Hematopoietic multipotent progenitor cell treated with erythropoietin and hydrocortisone succinate and interleukin-3 and kit ligand, for 15 days (in vitro differentiated cells): ENCODE measurements at places on chromosomes 6 and 20.

GRCh38 chr6:53411451-53411850, 62.7 kb upstream of the ELOVL5 start:
- DNase-seq, result no peak

DNA sequence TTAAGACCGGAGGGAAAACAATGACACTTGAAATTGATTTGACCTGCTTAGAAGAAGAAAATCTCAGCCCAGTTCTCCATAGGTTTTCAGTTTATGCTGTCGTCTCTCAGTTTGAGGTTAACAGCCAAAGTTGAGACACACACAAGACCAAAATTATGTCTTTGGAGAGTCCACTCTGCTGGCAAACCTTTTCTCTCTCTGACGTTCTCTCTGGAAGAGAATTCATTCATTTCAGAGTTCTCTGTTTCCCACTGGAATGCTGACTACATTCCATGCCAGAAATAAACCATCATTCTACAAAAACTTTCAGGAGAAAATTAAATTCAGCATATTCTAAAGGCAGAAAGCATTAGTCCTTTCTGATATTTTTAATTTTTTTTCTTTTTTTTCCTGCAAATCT, 155.2 kb downstream of the TFAP2A start:
- no peak for DNase-seq

GRCh38 chr20:62671765-62672164, 29.5 kb downstream of the SLCO4A1 start:
- DNase-seq, result no peak

GRCh38 chr20:4234128-4234527, 218.8 kb upstream of the RNF24 start:
- DNase-seq, result no peak

DNA sequence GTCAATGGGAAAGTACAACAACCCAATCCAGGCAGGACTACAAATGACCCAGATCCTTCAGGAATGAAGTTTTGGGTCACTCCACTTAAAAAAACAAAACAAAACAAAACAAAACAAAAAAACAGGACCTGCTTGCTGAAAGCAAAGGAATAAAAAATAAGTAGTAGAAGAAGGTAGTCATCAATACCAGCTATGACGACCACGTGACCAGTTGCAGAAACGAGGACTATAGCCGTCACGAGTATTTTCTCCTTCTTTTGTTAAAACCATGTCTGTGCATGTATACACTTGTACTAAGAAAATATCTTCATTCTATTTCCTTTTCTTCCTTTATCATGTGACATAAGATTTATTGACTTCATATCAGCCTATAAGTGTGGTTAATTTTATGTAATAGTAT, 308.4 kb upstream of the DEFB112 start:
- no peak for DNase-seq

GRCh38 chr20:8795404-8795803, 273.5 kb upstream of the PLCB4 start:
- DNase-seq, result no peak

DNA sequence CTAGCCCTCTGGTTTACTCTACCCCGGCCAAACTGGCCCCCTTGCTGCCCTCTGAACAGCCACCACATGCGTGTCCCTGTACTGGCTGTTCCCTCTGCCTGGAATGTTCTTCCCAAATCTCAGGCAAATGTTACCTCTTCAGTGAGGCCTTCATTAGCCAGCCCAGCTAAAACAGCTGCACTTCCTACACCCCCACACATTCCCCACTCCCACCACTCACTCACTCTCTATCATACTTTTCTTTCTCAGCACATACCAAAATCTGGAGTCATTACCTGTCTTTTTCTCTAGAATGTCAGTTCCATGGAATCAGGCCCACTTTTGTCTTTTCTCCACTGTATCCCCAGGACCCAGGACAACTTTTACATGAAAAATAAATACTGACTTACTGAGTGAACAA, 401.2 kb upstream of the SULF2 start:
- no peak for DNase-seq

DNA sequence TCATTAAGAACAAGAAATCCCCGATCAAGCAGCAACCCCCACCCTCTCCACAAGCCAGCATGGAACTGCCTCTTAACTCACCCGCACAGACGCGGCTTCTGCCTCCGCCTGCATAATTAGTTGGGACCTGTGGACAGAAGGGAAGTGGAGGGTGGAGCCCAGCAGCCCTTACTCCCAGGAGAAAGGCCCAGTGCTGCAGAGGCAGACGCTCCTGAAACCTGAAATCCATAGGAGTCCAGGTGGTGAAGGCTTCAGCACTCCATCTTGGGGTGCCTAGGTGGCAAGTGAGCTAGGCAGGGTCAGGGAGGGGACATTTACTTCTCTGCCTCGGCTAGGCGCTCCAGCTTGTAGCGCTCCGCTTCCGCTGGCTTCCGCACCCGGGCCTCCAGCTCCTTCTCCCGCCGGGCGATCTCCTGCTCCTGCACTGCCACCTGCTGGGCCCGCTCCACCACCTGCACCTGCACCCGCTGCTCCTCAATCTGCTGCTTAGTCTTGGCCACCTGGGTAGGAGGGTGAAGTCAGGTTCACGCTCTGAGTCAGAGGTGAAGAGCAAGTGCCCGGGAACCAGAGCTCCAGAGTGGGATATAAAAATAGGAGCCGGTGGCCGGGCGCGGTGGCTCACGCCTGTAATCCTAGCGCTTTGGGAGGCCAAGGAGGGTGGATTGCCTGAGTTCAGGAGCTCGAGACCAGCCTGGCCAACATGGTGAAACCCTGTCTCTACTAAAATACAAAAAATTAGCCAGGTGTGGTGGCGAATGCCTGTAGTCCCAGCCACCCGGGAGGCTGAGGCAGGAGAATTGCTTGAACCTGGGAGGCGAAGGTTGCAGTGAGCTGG, 10.7 kb downstream of the TUBB start:
- peak; percentile 68 for DNase-seq

DNA sequence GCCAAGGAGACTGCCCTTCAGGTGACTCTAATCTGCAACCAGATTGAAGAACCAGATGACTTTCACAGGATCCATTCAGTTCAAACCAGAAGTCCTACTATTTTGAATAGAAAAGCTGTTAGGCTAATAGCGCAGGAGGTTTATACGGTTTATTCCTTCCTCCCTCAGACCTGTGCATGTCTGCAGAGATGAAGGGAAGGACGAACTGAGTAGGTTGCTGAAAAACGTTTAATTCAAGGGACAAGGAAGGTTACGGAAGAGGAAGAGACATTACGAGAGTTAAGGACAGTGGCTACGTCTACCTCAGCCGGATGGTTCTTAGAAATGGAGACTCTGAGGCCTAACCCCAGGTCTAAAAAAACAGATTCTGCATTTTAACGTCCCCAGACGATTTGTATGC, 978 bp downstream of the AURKA start:
- DNase-seq, result no peak

- no peak for DNase-seq
Observed at GRCh38 chr20:18224968-18225568, 63.3 kb upstream of the ZNF133 start.

DNA sequence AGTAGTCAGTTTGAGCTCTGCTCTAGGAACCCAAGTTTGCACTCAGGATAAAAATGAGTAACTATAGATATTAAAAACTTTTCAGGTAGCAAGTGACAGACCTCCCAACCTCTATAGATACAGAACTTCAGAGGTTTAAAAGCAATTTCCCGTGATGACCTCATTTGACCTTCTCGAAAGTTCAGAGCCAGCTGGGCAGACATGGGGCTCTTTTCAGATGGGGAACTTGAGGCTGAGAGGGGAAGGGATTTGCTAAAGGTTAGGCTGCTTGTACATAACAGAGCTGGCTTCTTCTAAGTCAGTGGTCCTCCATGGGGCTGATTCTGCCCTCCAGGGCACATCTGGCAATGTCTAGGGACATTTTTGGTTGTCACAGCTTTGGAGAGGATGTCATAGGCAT, 58.8 kb upstream of the ZNF831 start:
- no peak for DNase-seq

DNA sequence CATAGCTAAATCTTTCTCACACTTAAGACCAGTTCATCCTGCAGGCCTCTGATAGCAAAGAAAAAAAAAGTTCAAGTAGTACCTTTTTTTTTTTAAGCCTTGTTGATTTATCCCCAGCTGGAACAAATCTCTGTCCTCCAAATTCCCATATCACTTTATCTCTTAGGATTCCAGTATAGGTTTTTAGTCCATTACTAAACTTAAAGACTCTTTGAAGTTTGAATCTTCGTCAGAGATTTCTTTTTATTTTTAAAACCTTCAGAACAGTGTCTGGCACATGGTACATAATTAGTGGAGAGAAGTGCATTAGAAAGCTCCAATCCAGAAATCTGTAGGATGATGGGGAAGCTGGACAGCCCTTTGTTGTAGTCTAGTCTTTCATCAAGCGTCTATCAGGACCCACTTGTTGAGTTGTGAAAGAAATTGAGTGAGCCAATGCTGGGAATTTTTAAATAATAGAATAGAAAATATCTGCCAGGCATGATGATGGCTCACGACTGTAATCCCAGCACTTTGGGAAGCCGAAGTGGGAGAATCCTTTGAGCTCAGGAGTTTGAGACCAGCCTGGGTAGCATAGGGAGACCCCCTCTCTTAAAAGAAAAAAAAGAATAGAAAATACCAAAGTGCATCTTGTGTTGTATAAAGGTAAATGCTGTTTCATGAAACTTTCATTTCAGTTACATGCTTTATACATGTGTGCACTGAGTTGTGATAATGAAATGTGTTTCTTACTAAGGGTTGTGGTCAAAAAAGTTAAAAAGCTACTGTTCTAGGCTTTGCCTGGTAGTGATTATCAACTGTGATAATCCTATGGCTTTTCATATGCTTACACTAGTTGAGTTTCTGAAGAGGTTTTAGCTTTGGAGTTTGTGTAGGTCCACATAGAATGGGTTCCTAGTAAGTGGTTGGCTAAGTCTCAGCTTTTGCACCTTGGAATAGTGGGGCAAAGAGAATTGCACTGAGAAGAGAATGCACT, 3.2 kb downstream of the NFYA start:
- DNase-seq, result no peak

- no peak for DNase-seq
Observed at GRCh38 chr6:158796353-158796752, 22.8 kb downstream of the EZR start.

- no peak for DNase-seq
Observed at GRCh38 chr6:154482858-154483257, 27.6 kb downstream of the CNKSR3 start.

DNA sequence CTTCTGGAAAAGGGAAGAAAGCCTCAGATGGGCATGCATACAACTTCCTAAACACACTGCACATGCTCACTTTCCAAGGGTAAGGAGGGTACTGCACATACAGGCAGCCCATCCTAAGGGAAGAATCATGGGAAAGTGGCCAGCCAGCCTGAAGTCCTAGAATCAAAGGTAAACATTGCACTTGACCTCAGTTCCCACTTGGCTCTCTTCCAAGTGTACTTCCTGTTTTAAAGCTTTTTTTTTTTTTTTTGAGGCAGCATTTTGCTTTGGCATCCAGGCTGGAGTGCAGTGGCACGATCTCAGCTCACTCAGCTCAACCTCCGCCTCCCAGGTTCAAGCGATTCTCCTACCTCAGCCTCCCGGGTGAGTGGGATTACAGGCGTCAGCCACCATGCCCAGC, 225.3 kb upstream of the EPHA7 start:
- no peak for DNase-seq

DNA sequence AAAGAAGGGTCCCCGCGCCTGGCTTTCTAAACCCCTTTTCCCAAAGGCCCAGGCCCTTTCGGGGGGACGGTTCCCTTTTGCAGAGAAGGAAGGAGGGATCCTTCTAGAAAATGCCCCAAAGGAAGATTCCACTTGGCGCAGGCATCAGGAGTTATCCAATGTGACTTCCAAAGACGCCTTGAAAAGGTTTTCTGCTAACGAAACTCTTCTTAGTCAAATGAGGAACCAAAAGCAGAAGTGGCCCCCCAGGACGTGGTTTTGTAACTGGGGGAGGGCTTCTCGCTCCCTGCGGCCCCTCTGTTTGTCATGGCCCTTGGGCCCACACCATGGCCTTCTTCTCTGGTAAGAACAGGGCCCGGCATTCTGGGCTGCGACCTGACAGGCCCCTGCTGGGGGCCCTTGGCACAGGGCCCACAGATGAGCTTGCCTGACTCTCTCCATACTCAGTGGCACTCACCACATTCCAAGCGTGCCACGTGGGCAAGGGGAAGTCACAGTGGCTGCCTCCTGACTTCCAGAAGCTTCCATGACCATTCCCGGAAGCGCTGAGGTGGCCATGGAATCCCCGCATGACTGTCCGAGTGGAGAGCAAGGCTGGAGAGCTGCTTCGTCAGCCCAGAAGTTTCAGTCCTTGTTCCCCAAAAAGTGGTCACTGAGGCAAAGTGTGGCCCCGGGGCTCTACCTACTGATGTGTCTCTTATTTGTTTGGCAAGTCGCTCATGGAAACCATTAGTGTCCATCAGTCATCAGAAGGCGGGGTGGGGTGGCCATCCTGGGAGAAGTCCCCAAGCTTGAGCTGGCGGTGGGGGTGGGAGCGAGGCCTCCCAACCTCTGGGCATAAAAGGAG, 834 bp upstream of the CTSZ start:
- DNase-seq, result no peak

DNA sequence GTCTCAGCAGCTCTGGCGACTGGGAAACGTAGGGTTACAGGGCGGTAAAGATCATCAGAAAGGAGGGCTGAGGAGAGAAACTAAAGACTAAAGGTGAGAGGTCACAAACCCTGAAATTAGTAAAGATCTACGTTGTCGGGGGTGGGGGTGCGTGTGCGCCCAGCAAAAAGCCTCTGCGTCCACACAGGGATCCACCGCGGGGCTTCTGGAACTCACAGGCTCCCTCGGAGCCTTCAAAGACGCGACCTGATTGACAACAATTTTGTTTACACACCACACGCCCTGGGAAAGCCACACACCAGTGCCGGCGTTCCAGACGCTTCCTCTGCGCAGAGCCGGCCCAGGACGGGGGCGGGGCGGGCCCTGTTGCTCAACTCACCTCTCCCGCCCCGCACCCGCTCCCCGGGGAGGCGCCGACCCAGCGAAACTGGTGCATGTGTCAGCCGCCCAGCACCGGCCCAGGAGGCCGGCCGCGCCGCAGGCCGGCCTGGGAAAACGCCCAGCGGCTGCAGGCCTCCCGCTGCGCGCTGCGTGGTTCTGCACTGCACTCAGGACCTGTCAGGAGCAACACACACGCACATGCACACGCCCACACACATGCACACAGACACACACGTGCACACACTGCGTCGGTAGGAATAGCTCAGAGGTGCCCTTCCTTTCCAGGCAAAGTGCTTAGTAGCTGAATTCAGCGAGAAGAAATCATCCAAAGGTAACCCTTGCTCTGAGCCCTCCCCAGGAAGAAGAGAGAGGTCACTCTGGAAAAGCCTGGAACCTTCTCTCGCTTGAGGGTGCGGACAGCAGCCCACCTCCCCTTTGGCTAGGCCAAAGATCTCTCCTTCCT, 57.2 kb upstream of the ARID1B start:
- DNase-seq, result peak; percentile 35
